ENCODE measurements at places on chromosomes 11 and 22. TPM values are rescaled to one million over a fixed set of nuclear protein-coding genes. Genes with fewer than 3 reads are reported as not detected.

The RFPL1 gene
- total RNA-seq = not detected

The SLC35E4 gene
- total RNA-seq = 10.1 TPM

The SYCE3 gene
- not detected for total RNA-seq

The DEUP1 gene
- total RNA-seq = under 0.01 TPM

The CBLIF gene
- total RNA-seq = not detected

The TSPAN18 gene
- total RNA-seq = 0.26 TPM

The HOATZ gene
- total RNA-seq = not detected

The AMPD3 gene
- total RNA-seq = 24.9 TPM

The SMIM38 gene
- total RNA-seq = 0.51 TPM

The RIBC2 gene
- not detected for total RNA-seq

The MOGAT2 gene
- not detected for total RNA-seq

The IGSF22 gene
- under 0.01 TPM for total RNA-seq

The SHISAL1 gene
- 3.5 TPM for total RNA-seq

The SLC17A6 gene
- total RNA-seq = not detected

The FIBIN gene
- 112 TPM for total RNA-seq

The LGR4 gene
- total RNA-seq = 6.4 TPM

The KCNA4 gene
- total RNA-seq = 0.26 TPM

The TBRG1 gene
- 36.2 TPM for total RNA-seq

The MS4A14 gene
- not detected for total RNA-seq

The SHISA8 gene
- not detected for total RNA-seq

The DUSP8 gene
- 0.51 TPM for total RNA-seq

The PRDX5 gene
- total RNA-seq = 319 TPM

The DCHS1 gene
- total RNA-seq = 11.0 TPM

The TSKU gene
- 5.0 TPM for total RNA-seq

The CELSR1 gene
- 2.1 TPM for total RNA-seq

The KCNK4 gene
- total RNA-seq = not detected

The TCN2 gene
- 6.9 TPM for total RNA-seq

The A4GALT gene
- 16.2 TPM for total RNA-seq

The MS4A3 gene
- not detected for total RNA-seq

The MRGPRX3 gene
- total RNA-seq = not detected

The CLP1 gene
- 17.2 TPM for total RNA-seq

The GSTT2 gene
- total RNA-seq = 0.33 TPM

The ALDH3B1 gene
- 24.9 TPM for total RNA-seq

The CRYBB3 gene
- not detected for total RNA-seq

The HTR3B gene
- not detected for total RNA-seq

The RFPL2 gene
- total RNA-seq = not detected

The SLN gene
- total RNA-seq = not detected

The TMEM138 gene
- total RNA-seq = 20.0 TPM

The SCARF2 gene
- total RNA-seq = 12.8 TPM

The FOLR2 gene
- total RNA-seq = not detected

The MUC5AC gene
- total RNA-seq = not detected

The DERL3 gene
- 0.50 TPM for total RNA-seq

The CCDC86 gene
- 7.2 TPM for total RNA-seq

The DRD2 gene
- total RNA-seq = not detected

The PLAAT4 gene
- total RNA-seq = 108 TPM

The LRRC10B gene
- 0.17 TPM for total RNA-seq

The NCR3LG1 gene
- 4.5 TPM for total RNA-seq

The CHID1 gene
- total RNA-seq = 49.6 TPM

The C22orf42 gene
- total RNA-seq = not detected

The OR6T1 gene
- total RNA-seq = not detected

The HPX gene
- 0.83 TPM for total RNA-seq

The PNPLA5 gene
- under 0.01 TPM for total RNA-seq
